Glutamatergic neuron (in vitro differentiated cells): ENCODE measurements at places on chromosomes 2 and 18. TPM values are rescaled to one million over a fixed set of nuclear protein-coding genes. Genes with fewer than 3 reads are reported as not detected.

GRCh38 chr2:57891086-57891712 is 155.4 kb upstream of the VRK2 start:
- no peak for DNase-seq
- H3K4me3 ChIP-seq: no peak overlapping the region
- no peak overlapping the region for H3K27ac ChIP-seq
- peaks cover 3% of the 10 kb centered on the region for H3K4me1 ChIP-seq

DNA sequence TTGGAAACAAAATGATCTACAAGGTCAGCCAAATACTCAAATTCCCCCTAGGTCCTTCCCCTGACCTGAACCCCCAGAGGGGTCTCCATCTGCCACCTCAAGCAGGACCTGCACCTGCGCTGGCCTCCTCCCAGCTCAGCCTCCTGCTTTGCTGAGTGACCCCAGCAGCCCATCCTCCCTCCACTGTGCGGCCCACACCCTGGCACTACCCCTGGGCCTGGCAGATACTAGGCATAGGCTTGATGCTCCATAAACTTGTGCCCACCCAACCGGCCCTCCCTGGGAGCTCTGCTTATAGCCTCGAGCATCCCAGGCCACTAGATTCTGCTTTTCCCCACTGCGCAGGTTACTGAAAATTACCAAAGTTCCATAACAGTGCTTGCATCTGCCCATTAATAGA is 156.2 kb downstream of the HDAC4 start:
- DNase-seq: no peak
- no peaks in the 10 kb centered on the region for H3K36me3 ChIP-seq
- H3K27ac ChIP-seq: no peak overlapping the region
- H3K4me1 ChIP-seq: peaks cover 77% of the 10 kb centered on the region
- H3K27me3 ChIP-seq: peaks cover 16% of the 10 kb centered on the region

DNA sequence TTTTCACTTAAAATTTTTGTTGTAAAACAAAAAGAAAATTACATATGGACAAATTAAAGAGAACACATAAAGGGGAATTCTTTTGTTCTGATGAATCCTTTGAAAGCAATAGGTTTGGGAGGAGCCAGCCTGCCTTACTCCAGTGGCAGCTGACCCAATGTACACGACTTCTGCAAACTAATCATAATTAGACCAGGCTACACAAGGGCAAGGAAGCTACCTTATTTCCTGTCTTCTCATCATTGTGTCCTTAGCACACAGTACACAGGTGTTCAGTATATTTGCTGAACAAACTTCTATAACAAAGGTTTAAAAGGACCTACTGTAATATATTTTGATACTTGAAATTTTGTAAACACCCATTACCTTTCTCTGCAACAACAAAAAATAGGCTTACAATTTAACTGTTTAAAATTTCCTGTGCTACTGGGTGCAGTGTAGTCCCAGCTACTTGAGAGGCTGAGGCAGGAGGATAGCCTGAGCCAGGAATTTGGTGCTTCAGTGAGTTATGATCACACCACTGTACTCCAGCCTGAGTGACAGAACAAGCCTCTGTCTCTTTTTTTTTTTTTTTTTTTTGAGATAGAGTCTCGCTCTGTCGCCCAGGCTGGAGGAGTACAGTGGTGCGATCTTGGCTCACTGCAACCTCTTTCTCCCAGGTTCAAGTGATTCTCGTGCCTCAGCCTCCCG is 18.9 kb downstream of the KCNG3 start:
- no peaks in the 10 kb centered on the region for H3K4me1 ChIP-seq
- H3K4me3 ChIP-seq: no peak overlapping the region
- H3K27ac ChIP-seq: no peak overlapping the region
- no peak for DNase-seq

GRCh38 chr2:138713069-138713496 is 67.1 kb downstream of the NXPH2 start:
- peaks cover 18% of the 10 kb centered on the region for H3K4me1 ChIP-seq
- no peak for DNase-seq
- H3K27me3 ChIP-seq: peaks cover 1% of the 10 kb centered on the region
- no peak overlapping the region for H3K4me3 ChIP-seq
- peak overlapping the region; percentile 71 for H3K27ac ChIP-seq

GRCh38 chr2:41791523-41791922 is 256.3 kb upstream of the PKDCC start:
- no peak overlapping the region for H3K4me3 ChIP-seq
- H3K4me1 ChIP-seq: no peaks in the 10 kb centered on the region
- DNase-seq: no peak

DNA sequence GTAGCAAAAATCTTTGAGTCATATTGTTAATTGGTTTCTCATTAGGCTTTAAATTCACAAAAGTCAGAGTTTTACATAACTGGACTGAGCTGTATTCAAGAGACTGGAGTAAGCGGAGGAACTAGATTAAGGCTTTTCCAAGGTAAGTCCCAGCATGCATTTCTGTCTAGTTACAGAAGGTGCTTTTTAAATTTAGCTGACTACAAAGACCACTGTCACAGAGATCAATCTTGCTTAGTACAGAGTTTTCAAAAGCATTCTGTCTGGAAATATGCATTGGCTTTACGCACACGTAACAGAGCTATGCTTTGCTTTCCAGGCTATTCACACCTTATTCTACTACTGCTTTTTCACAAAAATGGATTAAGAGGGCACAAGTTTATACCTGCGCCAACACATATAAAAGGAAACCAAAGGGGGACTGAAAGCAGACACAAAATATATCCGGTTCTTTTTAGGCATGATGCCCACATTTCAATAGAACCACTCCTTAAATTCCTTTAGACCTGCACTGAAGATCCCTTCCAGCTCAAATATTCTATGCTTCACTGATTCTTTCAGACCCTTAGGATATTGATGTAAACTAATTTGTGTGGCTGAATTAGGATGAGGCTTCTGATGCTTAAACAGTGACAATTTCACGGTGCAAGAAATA is 560.7 kb upstream of the CRIM1 start:
- H3K27me3 ChIP-seq: no peaks in the 10 kb centered on the region
- H3K36me3 ChIP-seq: no peaks in the 10 kb centered on the region
- no peak overlapping the region for H3K4me3 ChIP-seq
- no peak overlapping the region for H3K27ac ChIP-seq

GRCh38 chr2:70565039-70565731 is 11.6 kb upstream of the TGFA start:
- H3K4me1 ChIP-seq: no peaks in the 10 kb centered on the region
- no peak for DNase-seq
- H3K27me3 ChIP-seq: no peaks in the 10 kb centered on the region

CDK5R2 gene
- 46.1 TPM for total RNA-seq

DNA sequence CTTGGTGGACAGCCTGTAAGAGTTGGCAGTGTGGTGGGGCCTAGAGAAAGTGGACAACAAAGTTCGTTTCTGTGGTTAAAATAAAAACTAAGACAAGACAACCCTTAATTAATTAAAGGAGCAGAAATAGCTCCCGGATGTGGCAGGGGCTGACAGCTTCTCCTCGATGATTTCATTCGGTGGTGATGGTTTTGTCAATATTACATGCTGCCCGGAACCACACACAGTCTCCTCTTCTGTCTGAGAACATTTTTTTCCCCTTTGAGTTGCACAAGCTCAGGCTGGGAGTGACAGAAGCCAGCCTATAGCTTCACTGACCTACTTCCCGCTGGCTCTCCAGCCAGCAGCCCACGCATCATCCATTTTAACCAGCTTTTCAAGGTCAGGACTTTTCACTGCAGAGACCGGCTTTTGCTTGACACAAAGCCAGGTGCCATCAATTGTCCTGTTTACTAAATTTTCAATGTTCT is 378.8 kb downstream of the SLC4A3 start:
- peaks cover 4% of the 10 kb centered on the region for H3K36me3 ChIP-seq
- H3K4me1 ChIP-seq: peaks cover 3% of the 10 kb centered on the region
- no peak overlapping the region for H3K27ac ChIP-seq
- no peak overlapping the region for H3K4me3 ChIP-seq
- DNase-seq: no peak

GRCh38 chr18:63477968-63478367 is 1.2 kb downstream of the SERPINB5 start:
- H3K27ac ChIP-seq: no peak overlapping the region
- no peak overlapping the region for H3K4me3 ChIP-seq
- no peaks in the 10 kb centered on the region for H3K4me1 ChIP-seq
- H3K36me3 ChIP-seq: no peaks in the 10 kb centered on the region
- no peak for DNase-seq
- H3K27me3 ChIP-seq: no peaks in the 10 kb centered on the region

RAPH1 gene
- total RNA-seq: 56.9 TPM

DNA sequence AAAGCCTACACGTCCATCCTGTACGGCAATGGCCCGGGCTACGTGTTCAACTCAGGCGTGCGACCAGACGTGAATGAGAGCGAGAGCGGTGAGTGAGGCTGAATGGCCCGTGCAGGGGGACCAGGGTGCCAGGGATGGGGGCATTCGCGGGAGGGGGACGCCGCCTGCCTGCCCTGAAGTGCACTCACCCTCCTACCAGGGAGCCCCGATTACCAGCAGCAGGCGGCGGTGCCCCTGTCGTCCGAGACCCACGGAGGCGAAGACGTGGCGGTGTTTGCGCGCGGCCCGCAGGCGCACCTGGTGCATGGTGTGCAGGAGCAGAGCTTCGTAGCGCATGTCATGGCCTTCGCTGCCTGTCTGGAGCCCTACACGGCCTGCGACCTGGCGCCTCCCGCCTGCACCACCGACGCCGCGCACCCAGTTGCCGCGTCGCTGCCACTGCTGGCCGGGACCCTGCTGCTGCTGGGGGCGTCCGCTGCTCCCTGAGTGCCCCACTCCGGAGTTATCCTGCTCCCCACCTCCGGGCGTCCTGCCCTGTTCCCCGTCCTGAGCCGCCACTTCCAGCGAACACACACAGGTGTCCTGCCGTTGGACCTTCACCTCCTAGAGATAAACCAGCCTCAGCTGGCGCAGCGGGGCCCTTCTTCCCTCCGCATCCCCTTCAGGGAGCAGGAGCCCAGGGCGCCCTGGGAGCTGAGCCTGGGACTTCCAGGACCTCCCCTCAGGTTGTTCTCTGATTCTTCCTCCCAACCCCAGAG is 2.9 kb downstream of the ALPI start:
- H3K27me3 ChIP-seq: peaks cover 6% of the 10 kb centered on the region
- DNase-seq: no peak
- no peaks in the 10 kb centered on the region for H3K4me1 ChIP-seq
- H3K27ac ChIP-seq: no peak overlapping the region
- H3K4me3 ChIP-seq: no peak overlapping the region

DNA sequence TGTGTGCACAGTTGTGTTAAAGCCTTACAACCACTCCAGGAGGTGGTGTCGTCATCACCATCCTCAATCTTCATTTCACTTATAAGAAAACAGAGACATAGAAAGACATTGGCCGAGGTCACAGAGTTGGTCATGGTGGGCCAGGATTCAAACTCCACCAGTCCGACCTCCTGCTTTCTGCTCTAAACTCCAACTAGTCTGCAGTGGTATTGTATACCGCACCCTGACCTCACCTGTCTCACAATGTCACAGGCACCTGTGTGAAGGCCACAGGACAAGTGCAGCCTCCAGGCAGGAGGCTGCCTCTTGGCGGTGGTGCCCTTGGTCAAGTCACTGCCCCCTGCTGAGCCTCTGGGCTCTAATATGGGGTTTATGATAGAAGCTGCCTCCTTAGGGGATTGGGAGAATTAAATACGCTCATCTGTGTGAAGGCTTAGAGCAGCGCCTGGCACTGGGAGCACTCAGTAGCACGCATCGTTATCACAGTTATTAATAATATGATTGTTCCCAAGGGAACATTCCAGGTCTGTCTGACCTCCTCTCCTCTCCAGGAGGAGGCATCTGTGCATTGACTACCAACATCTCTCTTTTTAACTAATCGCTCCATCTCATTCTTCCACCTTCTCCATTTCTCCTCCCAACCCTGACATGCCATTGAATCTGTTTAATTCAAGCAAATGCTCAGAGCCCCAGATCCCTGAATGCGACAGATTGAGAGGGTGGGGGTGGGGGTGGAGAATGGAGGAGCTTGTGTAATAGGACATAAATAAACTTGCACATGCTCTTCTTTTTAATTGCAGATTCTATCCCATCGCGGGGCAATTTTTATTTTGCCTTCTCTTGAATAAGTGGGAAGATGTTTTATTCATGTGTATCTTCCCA is 112.7 kb downstream of the MCFD2 start:
- no peaks in the 10 kb centered on the region for H3K36me3 ChIP-seq
- peaks cover 7% of the 10 kb centered on the region for H3K27me3 ChIP-seq
- no peak overlapping the region for H3K4me3 ChIP-seq

SPP2 gene
- not detected for total RNA-seq

RPIA gene
- total RNA-seq: 8.1 TPM

DNA sequence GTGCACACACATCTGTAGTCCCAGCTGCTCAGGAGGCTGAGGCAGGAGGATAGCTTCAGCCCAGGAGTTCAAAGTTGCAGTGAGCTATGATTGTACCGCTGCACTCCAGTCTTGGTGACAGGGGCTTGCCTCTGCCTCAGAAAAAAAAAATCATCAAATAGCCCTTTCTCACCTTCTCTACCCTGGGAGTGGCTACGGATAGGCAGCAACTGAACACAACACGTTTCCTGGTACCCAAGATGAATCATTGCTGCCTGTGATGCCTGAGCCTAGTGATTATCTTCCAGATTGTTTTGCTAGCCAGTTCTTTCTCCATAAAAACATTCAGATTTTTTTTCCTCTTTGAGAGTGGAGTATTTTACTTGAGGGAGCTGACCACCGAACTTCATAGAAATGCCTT is 13.5 kb downstream of the INPP4A start:
- H3K36me3 ChIP-seq: no peaks in the 10 kb centered on the region
- no peak overlapping the region for H3K4me3 ChIP-seq
- DNase-seq: no peak
- H3K27ac ChIP-seq: no peak overlapping the region
- H3K4me1 ChIP-seq: peaks cover 4% of the 10 kb centered on the region

DNA sequence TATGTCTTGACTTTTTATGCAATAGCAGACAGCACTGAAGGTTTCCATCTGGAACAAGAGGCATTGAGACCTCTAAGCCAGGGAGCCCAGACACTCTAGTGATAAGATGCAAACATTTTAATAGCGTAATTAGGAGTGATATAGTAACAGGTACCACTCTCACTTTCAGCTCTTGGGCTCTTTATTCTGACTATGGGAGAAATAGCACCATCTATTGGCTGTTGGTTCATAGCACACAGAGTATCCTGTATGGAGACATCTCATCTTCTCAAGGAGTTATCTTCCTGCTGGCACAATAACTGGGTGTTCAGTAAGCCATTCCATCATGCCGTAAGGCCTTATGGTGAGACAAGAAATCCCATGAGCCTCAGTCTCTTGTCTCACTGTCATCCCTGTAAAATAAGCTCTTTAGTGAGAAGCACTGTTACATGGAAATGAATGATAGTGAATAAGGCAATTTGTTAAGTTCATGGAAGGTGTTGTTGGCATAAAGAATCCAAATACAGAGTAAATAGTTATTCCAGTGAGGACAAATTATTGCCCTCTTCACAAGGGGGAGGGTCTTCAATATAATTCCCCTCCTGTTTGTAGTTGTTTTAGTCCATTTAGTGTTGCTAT is 48.3 kb downstream of the THUMPD2 start:
- H3K27me3 ChIP-seq: peaks cover 4% of the 10 kb centered on the region
- H3K36me3 ChIP-seq: no peaks in the 10 kb centered on the region
- H3K4me3 ChIP-seq: no peak overlapping the region
- no peaks in the 10 kb centered on the region for H3K4me1 ChIP-seq
- DNase-seq: no peak
- H3K27ac ChIP-seq: no peak overlapping the region
